ENCODE measurements at places on chromosomes 12 and 14.

DNA sequence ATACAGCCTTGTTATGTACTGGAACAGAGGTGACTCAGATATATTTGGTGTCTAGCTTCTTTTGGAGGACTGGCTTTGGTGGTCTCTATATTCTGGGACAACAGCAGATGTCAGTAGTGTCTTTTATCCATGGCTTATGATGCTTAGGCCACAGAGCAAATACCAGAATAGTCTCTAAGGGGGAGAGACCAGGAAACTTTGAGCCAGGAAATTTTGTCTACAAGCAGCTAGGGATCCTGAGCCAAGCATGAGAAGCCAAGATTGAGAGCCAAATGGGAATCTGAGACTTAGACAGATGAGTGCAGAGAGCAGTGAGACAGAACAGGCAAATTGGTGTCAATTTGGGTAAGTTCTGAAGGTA, 28.4 kb upstream of the PTPRR start:
- DNase-seq = no peak

- DNase-seq = peak; percentile 52
Measured at GRCh38 chr12:26773313-26774104, 59.5 kb downstream of the ITPR2 start.

GRCh38 chr14:78086342-78086741, 83.8 kb upstream of the NRXN3 start:
- no peak for DNase-seq

DNA sequence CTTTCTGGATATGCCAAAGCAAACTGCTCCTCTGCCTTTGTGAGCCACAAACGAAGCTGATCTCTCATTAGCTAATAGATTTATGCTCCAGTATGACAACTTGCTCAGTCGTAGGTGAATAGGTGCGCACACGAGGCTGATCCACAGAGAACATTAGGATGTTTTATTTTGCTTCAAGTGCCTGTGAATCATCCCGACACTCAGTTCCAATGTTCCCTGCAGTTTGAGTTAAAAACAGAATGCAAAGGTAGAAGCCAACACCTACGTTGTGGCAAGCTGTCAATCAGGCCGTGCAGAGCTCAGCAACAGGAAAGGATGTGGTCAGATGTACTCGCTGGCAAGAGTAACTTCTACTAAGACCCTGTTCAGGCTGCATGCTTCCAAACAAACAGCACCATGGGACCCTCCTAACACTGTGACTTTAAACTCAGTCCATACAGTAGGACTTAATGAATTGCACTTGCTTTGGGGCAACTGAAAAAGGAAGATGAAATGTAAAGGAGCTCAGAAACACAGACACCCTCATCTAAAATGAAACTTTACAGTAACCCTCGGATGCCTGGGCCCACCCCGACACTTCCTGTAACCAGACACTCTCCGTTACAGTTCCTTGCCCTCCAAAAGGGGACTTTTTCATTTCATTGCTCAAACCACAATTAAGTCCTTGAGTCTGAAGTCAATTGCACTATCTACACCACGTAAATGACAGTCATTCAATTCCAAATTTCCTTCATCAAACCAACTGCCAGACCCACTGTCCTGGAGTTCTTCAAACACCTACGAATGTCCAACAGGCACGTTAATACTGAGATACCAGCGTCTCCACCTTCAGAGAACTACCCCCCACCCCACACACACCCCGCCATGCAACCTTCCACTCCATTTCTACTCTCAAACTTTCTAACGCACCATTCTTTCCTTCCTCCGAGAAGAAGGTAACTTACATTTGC, 1.6 kb downstream of the CCDC88C start:
- DNase-seq = peak; percentile 52

- no peak for DNase-seq
Measured at GRCh38 chr12:2643576-2644135, 151.1 kb upstream of the FKBP4 start.

- no peak for DNase-seq
Measured at GRCh38 chr12:57268264-57268663, 17.3 kb upstream of the STAC3 start.

DNA sequence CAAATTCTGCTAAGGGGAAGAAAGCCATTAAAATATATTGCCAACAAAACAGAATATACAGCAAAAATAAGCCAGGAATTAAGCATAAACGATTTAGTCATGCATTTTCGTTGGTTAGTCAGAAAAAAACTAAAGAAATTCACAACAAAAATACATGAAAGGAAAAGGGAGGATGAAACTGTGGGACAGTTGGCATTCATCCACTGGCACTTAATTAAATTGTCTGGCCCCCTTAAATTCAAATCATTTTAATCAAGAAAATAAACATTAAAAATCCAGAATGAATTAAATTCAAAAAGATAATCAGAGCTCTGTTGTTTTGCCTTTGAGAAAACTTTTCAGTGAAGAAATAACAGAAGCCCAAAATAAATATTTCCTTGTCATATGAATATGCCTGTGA, 264.6 kb upstream of the TMTC1 start:
- no peak for DNase-seq

DNA sequence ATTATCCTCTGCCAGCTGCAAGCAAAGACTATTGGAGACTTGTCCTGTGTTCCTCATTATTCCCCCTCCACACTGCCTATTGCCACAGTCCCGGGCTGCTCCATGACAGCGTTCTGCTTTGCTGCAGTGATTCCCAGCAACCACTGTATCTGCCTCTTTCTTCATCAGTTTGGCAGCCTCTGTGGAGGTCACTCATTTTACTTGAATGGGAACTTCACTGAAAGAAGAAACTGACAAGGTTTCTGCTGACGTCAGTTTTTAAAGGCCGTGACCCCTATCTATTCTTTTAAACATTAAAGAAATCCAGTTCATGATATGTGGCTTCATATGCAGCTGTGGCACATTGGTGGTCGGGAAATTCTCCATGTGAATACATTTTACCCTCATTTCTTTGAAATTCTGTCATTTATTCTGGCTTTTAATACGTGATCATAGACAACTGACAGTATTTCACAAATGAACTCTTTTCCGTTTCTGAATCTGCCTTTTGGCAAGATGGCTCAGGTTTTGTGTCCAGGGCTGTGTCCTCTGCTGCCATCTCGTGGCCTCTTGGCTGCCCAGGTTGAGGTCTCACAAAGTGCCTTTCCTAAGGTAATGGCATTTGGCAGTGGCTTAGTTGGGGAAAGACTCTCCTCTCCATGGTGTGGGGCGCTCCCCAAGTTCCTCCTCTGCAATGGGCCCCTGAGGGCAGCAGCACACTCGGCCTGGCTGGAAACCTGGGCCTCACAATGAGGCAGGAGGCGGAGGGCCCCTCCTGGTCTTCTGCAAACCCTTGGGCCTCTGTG, 5.8 kb downstream of the TMEM253 start:
- peak; percentile 58 for DNase-seq

- no peak for DNase-seq
Measured at GRCh38 chr14:74656964-74657363, 44.9 kb upstream of the LTBP2 start.

DNA sequence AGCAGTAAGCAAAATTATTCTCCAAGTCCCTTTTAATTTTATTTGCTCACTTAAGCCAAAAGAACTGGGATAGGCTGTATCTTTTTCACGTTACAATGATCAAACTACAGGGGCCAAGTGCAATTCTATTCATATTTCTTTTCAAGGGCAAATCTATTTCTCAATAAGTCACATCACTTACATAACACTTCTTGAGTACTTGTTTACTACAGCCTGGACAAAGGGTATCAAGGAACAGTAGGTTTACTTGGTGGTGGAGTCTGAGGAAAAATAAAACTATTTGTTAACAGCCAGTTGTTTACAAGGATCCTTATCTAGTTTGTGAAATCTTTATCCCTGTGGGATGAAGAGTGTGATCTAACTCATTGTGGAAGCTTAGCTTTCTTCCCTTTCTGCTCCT, 72.1 kb downstream of the PDE3A start:
- no peak for DNase-seq

GRCh38 chr12:1078002-1078401, 87.0 kb downstream of the ERC1 start:
- no peak for DNase-seq

GRCh38 chr12:12451098-12451497, 94.2 kb downstream of the BORCS5 start:
- DNase-seq = no peak

DNA sequence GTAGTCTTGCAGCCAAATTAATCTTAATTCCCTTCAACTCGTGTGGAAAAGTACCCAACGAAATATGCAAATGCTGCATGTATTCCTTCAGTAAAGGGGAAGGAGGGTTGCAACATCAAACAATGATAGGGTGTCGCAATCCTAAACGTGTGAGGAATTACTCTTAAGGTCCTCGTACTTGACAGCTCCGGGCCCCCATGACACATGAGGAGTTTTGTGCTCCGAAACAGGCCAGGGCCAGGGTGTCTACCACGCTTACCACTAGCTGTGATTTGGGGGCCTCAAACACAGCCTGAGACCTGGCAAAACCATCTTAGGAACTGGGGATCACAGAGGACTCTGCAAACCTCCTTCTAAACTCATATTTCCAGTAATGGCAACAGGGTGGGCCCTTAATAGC, 20.4 kb downstream of the FOS start:
- DNase-seq = no peak

- DNase-seq = no peak
Measured at GRCh38 chr14:90675399-90675798, 140.8 kb downstream of the TTC7B start.

GRCh38 chr12:48601013-48601756, 31.3 kb upstream of the LALBA start:
- DNase-seq = no peak

- DNase-seq = no peak
Measured at GRCh38 chr12:85639834-85640233, 196.4 kb downstream of the RASSF9 start.

DNA sequence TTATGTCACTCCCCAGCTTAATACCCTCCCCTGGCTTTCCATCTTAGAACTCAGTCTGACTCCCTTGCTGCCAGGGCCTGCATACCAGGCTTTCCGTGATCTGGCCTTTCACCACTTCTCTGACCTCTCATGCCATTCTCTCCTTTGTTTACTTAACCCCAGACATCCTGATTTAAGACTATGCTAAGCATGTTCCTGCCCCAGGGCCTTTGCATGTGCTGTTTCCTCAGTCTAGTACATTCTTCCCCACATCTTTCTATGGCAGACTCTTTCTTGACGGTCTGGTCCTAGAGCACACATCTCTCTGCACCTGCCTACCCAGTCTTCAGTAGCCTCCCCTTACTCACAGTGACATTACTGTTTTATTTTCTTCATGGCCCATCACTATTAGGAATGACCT, 42.2 kb downstream of the PLXNC1 start:
- no peak for DNase-seq

DNA sequence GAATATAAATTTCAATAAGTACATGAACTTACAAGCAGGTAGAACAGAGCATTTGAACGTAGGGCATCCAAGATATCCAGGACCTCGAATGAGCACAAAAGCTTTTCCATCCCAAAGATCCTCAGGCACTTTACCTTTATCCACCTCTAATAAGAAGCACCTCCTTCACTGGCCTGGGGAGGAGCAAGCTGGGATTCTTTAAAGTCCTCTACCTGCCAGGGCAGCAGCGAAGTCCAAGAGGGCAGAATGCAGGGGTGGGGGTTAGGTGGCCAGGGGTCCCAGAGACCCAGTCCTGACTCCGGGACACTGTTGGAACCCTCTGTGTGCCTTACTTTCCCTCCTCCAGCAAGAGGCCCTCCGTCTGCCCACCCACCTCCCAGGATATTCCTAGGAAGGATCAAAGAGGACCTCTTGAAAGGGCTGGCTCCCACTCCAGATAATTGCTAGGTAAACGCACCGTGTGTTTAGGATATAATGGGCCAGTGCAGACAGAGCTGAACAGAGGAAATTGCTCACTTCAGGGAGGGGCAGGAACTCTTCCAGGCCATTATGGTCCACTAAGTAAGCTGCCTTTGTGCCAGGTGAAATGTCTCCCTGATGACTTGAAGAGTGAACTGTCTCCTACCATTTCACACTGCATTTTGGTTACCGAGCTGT, 68.1 kb downstream of the TTC9 start:
- peak; percentile 96 for DNase-seq

- DNase-seq = no peak
Measured at GRCh38 chr12:124478416-124478815, 89.0 kb downstream of the NCOR2 start.

GRCh38 chr12:27351476-27351875, 18.8 kb downstream of the BMAL2 start:
- DNase-seq = no peak

GRCh38 chr12:49615725-49616124, 7.6 kb upstream of the PRPF40B start:
- no peak for DNase-seq

GRCh38 chr14:53278602-53279506, 125.7 kb upstream of the DDHD1 start:
- no peak for DNase-seq

- DNase-seq = no peak
Measured at GRCh38 chr12:58583940-58584339, 336.4 kb downstream of the LRIG3 start.

GRCh38 chr12:85309125-85309566, 29.1 kb downstream of the ALX1 start:
- DNase-seq = no peak

- no peak for DNase-seq
Measured at GRCh38 chr14:51538973-51539372, 112.7 kb upstream of the FRMD6 start.

DNA sequence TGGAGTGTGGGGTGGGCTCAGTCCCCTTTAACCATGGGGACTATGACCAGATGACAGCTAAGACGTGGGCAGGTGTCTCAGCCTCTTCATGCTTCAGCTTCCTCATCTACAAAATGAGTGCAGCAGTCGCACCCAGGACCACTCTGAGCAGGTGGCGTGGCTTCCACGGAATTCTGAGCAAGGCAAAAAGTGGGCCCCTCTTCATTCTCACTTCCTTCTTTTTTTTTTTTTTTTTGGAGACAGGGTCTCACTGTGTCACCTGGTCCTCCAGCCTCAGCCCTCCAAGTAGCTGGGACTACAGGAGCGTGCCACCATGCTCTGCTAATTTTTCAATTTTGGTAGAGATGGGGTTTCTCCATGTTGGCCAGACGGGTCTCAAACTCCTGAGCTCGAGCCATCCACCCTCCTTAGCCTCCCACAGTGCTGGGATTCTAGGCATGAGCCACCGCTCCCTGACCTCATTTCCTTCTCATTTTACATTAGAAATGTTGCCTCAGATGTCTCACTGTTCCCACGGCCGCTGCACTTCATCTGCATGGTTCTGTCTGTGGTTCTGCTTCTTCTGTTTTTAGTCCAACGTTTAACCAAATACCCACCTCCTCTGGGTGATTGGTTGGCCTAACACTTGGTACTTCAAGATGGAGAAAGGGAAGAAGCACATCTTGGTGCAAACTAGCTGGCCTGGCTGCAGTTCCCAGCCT, 41.3 kb upstream of the BCL7A start:
- no peak for DNase-seq

- DNase-seq = no peak
Measured at GRCh38 chr12:10705655-10706054, 17.5 kb downstream of the YBX3 start.

- peak; percentile 82 for DNase-seq
Measured at GRCh38 chr12:41917938-41918341, 226.7 kb downstream of the GXYLT1 start.

DNA sequence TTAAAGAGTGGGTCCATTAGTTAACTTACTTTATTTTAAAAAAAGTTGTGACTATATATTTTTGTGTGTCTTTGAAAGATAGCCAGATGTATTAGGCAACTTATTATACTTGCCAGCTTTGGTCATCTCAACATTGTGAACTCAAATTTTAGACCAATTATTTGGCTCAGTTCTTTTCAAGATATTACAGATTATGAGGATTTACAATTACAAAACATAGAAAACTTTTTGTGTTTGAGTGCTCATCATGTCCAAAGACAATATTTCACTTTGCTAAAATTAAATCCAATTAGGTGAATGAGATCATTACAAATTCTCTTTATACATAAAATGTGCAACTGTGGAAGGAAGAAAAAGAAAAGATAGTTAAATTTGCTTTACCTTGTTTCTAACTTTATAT, 18.3 kb upstream of the PDE3A start:
- no peak for DNase-seq

- peak; percentile 68 for DNase-seq
Measured at GRCh38 chr12:66898700-66899469, 220.0 kb upstream of the GRIP1 start.

Data from NCI-H748 treated with DMSO at 0.1 percent for 48 hours (cell line).